ENCODE measurements at places on chromosomes 11 and 22.

DNA sequence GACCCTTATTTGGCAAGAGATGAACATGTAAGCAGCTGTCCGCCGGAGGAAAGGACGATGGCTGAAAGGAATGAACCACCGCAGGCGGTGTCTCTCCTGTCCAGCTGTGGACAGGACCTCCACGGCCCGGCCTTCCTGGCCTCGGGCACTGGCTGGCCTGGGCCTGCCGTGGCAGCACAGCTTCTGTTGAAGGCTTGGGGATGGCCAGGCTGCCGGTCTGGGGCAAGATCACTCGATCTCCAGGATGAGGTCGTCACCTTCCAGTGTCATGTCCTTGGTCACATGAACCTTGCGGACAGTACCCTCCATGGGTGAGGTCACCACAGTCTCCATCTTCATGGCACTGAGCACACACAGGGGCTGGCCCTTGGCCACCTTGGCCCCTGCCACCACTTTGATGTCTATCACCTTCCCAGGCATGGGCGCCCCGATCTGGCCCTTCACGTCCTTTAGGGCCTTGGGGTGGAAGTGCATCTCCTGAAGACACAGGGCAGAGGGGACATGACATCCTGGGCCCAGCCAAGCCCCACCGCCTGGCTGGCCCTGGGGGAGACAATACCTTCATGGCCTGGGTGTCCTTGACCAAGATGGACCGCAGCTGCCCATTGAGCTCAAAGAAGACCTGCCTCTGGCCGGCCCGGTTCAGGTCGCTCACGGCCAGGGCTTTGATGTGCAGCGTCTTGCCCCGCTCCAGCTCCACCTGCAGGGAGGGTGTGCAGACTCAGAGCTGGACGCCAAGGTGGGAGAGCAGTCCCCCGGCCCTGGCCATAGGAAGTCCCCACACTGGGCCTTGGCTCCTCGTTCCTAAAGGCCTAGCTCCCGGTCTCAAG is 5.6 kb downstream of the RCE1 start:
- peak; percentile 12 for DNase-seq

GRCh38 chr11:31641477-31642062 is 132.0 kb downstream of the ELP4 start:
- no peak for DNase-seq

DNA sequence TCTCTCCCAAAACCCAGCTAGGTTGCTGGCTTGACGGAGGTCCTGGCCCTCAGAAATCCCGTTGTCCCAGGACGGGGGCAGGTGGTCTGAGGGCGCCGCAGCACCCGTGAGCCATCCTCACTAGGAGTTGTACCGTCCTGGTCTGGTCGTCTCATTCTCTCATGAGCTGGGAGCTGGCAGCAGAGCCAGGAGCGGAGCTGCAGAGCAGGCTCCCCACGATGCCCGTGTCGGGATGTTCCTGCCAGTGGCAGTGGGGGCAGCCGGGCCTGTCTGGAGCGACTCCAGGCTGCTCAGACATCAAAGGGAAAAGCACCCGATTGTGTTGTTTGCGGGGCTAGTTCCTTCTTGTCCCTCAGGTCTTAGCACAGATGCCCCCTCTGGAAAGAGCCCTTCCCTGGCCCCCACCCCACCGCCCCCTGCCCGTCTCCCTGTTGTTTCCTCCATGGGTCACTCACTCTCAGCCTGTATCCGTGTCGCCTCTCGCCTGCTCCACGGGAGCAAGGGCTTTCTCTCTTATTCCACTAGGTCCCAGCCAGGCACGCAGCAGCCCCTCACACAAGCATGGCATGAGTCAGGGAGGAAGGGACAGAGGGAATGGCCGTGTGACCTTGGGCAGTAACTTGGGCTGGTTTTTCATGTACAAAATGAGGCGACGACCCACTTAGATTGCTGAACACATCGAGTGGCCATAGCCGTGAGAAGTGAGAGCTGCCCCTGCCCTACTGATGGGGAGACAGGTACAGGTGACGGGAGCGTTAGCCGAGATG is 23.2 kb upstream of the MGAT3 start:
- DNase-seq, result peak; percentile 40

GRCh38 chr22:27840436-27840835 is 38.9 kb upstream of the MN1 start:
- no peak for DNase-seq

All from pancreas (tissue), 10 donors.